NCI-H187 treated with DMSO at 0.1 percent for 48 hours (cell line): ENCODE measurements at places on chromosomes 5 and 9.
A peak's percentile ranks its signal among the peaks of the same experiment; 100 is the strongest.

DNA sequence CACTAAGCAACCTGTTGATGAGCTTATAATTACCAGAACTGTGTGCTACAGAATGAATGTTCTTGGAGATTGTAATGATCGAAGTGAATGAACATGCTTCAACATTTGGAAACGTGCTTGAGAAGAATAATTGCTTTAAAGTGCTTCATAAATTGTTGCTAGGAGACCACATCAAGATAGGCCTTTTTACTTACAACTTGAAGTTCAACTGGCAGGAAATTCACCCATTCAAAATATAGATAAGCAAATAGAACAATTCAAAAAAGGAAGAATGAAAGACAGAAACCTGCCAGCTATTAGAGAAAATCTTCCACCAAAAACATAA, 38.0 kb upstream of the SLC44A1 start:
- DNase-seq = peak; percentile 9

DNA sequence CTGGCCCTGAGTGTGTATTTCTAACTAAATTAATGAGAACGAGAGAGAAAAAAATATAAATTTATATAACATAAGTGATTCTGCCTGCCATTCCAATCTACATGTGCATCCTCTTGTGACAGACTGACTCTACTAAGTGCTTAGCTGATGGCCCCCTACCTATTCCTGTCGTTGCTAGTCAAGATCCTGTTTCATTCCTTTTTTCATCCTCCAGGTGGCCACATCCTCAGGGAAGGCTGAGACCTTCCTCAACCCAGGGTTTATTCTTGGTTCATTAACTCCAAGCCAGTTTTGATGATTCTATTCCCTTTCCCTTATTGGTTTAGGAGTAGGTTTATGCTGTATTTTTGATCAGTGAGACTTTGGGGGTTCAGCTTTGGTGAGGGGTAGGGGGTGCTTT, 201.3 kb downstream of the C9orf152 start:
- DNase-seq = no peak

DNA sequence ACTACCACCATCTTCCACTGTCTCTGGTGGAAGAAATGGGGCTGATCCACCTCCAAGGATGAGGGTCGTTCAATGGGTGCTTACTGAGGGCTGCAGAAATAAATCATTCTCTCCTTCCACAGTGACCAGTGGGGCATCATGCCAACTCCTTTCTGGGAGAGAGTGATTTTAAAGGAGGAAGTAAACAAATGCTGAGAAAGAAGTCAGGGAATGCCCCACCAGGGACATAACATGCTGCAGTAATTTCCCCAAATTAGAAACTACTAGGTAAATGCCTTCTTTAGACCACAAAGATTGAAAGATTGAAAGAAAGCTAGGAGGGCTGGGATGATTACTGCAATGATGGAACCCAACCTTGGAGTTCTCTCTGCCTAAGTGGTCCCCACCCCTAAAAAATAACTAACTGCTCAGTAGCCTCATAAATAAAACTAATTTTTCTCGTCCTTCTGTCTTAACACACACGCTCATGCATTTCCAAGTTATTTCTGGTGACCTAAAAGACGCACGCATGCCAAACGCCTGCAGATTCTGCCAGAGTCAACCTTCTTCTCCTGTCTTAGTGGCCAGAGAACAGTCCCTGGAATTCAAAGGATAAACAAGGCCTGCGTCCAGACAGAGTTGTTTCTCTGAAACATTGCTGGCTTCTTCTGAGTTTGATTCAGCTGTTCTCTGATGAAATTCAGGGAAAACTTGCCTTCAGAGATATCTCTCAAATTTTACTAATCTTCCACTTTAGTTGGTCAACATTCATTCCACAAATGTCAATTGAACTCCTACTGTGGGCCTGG, 250.0 kb downstream of the NR3C1 start:
- DNase-seq = no peak

- DNase-seq = no peak
Measured at GRCh38 chr5:167029488-167029887, 1262.0 kb upstream of the WWC1 start.

GRCh38 chr5:90307322-90307721, 102.2 kb downstream of the CETN3 start:
- no peak for DNase-seq

- no peak for DNase-seq
Measured at GRCh38 chr9:113786071-113786470, 90.0 kb upstream of the ZNF618 start.

DNA sequence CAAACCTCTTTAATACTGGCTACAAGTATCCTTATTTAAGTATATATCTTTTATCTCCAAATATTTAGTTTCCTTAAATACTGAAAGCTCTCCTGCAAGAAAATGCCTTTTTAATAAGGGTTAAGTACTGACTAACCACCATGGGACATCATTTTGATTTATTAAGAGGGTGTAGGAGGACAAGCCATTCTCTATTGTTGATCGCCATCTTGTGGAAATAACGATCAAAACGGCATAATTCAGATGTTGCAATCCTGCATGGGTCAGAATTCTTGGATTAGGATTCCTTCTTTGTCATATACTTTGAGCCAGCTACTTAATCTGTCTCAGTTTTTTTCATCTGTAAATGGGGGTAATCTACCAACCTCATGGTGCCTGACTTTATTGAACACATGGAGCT, 28.7 kb upstream of the C5orf46 start:
- DNase-seq = no peak

DNA sequence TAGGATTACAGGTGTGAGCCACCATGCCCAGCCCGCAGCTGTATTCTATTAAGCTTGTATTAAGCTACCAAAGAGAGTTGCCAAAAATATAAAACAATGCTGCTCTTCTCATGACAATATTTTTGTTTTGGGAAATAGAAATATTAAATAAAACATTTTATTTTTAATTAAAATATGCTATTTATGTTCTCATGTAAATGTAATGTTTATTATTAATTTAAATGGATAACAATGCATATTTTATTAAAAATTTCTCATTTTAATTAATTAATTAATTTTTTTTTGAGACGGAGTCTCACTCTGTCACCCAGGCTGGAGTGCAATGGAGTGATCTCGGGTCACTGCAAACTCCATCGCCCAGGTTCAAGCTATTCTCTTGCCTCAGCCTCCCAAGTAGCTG, 117.5 kb downstream of the ANKRD55 start:
- DNase-seq = no peak

DNA sequence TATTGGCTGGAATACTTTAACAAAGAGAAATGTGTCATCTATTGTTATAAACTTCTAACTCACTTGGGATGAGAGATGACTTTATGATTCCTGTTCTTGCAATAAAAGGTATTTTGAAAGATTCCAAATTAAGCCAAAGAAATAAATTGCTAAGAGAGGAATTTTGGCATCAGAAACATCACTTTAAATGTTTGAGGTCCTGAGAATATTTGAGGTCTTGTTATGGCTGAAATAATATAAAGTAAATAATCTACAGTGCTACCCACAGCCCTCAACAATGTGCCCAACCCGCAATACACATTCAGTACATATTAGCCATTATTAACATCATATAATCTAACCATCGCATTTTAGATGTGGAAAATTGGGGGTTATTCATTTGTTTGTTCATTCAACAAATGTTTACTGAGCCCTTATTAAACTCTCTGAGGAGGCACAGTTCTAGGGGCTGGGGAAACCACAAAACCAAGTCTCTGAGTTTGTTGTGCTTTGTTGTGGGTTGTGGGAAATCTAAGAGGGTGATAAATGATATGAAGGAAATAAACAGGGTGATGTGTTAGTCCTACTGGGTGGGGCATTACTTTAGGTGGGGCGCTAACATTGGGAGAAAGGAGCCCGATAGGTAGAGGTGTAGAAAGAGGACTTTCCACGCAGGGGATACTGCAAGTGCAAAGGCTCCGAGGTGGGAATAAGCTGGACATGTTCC, 135.2 kb upstream of the CLINT1 start:
- no peak for DNase-seq

DNA sequence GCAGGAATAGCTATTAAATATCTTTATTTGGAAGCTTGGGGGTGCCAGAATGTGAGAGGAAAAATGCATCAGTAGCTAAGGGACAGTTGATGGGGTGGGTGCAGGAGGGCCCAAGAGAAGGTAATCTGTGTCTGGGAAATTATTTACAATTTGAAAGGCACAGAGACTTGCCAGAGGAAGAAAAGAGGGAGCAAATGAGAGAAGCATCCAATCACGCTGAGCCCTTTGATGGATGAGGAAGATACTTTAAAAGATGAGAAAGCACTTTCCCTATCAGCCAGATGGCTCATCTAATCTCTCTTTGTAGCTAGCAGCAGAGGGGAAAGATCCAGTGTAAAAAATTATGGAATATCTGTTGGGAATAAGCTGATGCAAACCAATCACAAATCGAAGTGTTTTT, 57.0 kb upstream of the ABCA1 start:
- no peak for DNase-seq

GRCh38 chr9:124197177-124198095, 60.3 kb upstream of the NEK6 start:
- no peak for DNase-seq

DNA sequence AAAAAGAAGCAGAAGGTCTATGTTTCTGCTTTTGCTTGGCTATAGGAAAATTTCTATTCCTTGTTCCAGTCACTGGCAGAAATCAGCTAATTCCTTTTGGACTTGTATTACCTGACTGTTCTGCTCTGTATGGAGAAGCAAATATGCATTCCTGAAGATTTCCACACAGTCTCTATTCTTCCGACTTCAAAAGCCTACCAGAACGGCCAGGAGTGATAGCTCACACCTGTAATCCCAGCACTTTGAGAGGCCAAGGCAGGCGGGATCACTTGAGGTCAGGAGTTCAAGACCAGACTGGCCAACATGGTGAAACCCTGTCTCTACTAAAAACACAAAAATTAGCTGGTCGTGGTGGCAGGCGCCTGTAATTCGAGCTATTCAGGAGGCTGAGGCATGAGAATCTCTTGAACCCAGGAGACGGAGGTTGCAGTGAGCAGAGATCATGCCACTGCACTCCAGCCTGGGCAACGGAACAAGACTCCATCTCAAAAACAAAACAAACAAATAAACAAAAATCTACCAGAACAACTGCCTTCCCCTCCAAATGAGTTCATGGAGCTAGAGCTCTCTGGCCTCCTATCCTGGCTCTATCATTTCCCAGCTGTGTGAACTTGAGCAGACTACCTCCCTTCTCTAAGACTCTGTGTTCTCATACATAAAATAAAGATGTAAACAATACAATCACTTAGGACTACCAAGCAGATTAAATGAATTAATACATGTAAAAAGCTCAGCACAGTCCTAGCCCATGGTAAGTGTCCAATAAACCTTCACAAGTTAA, 17.0 kb downstream of the MYO10 start:
- no peak for DNase-seq
